Activated naive CD4-positive, alpha-beta T cell treated with anti-CD3 and anti-CD28 coated beads, Interleukin-2, amount 50 U/mL, for 72 hours (primary cell): ENCODE measurements at places on chromosomes 3 and 15. TPM values are rescaled to one million over a fixed set of nuclear protein-coding genes. Genes with fewer than 3 reads are reported as not detected.

DNA sequence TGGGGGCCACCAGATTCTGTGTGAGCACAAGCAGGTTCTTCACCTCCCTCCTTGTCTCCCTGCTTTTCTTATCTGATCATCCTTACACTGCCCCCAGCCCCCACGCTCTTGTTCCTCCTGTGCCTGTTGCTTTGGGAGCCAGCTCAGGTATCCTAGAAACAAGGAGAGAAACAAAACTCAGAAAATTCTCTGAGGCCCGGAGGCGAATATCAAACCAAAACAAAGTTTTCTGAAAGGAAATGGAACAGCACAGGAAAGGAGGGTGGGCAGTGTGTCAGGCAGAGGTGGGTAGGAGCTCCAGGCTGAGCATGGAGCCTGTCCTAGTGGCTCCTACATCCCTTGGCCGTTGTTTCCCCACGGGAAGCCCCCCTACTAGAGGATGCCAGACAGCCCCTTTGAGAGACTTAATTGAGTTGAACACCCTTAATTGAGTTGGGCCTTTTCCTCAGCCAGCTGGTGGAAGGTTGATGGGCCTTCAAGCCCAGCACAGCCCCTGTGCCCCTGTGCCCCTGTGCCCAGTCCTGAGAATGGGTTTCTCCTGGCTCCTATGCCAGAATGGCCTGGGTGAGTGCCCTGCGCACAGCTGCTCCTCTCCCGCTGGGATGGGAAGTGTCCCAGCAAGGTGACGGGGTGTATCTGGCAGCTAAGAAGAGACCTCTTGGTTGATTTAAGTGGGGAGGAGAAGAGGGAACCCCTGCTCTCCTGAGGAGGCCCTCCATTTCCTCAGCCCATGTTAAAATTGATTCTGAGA is 22.8 kb upstream of the JMJD7 start:
- DNase-seq, result no peak

- peak; percentile 32 for DNase-seq
Measured at GRCh38 chr3:17258823-17259436, 374.2 kb downstream of the PLCL2 start.

Gene CHDH
- total RNA-seq, result 0.02 TPM

Gene GPR171
- total RNA-seq, result 31.2 TPM

DNA sequence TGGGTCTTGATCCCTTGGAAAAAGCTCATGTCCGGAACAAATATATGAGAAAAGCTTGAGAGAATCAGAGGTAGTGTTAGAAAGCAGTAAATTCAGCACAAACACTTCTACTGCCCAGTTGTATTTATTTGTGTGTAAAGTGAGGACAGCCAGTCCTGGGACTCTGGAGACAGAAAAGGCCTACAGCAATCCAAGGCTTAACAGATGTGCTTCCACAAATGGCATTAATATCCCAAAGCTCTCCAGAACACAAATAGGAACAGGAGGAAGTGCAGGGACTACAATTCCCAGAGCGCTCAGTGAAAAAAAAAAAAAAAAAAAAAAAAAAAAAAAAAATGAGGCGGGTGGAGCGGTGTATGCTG is 390 bp upstream of the AP2M1 start:
- no peak for DNase-seq

- no peak for DNase-seq
Measured at GRCh38 chr3:188832146-188832545, 339.6 kb upstream of the TPRG1 start.

- peak; percentile 82 for DNase-seq
Measured at GRCh38 chr3:111616417-111617105, 21.4 kb upstream of the ZBED2 start.

Gene ASB14
- total RNA-seq, result not detected

DNA sequence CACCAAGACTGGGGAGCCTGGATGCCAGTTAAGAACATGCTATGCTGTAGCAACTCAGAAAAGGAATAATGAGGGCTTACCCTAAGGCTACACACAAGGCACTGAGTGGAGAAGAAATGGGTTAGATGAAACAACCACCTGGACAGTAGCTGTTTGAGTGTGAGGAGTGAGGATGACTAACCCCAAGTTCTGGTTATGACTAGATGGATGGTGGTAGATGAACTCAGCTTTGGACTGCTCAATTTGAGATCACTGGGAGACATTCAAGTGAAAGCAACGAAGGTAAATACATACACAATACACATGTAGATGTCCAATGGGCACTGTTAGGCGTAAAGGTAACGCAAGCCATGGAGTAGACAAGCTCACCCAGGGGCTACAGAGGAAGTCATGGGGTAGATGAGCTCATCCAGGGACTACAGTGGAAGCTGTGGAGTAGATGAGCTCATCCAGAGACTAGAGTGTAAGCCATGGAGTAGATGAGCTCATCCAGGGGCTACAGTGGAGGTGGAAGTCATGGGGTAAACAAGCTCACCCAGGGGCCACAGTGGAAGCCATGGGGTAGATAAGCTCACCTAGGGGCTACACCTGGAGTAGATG is 98.3 kb downstream of the ANO10 start:
- peak; percentile 38 for DNase-seq

Gene ACP3
- total RNA-seq, result not detected

Gene SOX14
- total RNA-seq, result not detected

Gene ISG20
- total RNA-seq, result 53.9 TPM

- no peak for DNase-seq
Measured at GRCh38 chr3:119019767-119020518, 14.7 kb downstream of the IGSF11 start.

DNA sequence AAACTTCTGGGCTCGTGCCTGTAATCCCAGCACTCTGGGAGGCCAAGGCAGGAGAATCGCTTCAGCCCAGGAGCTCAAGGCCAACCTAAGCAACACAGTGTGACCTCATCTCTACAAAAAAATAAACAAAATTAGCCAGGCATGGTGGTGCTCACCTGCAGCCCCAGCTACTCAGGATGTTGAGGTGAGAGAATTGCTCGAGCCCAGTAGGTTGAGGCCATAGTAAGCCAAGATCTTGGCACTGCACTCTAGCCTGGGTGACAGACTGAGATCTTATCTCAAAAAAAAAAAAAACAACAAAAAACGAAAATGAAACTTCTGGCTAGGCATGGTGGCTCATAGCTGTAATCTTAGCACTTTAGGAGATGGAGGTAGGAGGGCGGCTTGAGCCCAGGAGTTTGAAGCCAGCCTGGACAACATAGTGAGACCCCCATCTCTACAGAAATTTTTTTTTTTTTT is 53.7 kb downstream of the PIK3CB start:
- DNase-seq, result no peak

Gene STX19
- total RNA-seq, result not detected

- no peak for DNase-seq
Measured at GRCh38 chr3:30510596-30510995, 95.8 kb upstream of the TGFBR2 start.
